AG10803 (cell line): ENCODE measurements at places on chromosomes 7 and 10.

GRCh38 chr7:27131390-27131819 is 848 bp upstream of the HOXA4 start:
- no peak for DNase-seq

DNA sequence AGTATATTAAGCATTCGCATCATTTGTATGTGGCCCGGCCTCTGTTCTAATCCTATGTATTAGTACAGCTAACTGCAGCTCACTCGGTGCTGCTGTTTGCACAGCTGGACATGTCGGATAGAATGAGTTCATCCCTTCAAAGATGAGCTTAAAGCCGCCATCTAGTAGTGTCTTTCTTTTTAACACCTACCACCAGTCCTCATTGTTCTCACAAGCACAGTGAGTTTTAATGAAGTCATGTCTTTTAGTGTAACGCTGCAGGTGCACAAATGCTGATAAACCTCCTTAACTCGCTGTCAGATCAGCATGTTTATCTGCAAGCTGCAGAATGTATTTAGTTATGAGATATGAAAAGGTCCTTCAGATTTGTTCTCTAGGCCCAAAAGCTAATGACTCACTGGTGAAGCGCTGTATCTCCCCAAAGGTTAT is 247.5 kb downstream of the MTERF1 start:
- no peak for DNase-seq

- DNase-seq, result peak; percentile 65
Observed at GRCh38 chr10:29588629-29589421, 45.9 kb downstream of the SVIL start.

GRCh38 chr7:100670074-100670473 is 3.5 kb upstream of the GNB2 start:
- no peak for DNase-seq
